ENCODE measurements at places on chromosomes 7 and 10. TPM values are rescaled to one million over a fixed set of nuclear protein-coding genes. Genes with fewer than 3 reads are reported as not detected.

The TCAF2 gene
- 3.0 TPM for total RNA-seq

The ANKRD1 gene
- 350 TPM for total RNA-seq

The PLPP4 gene
- total RNA-seq, result 0.20 TPM

The CPA2 gene
- total RNA-seq, result not detected

The STK31 gene
- 0.22 TPM for total RNA-seq

The GIMAP5 gene
- total RNA-seq, result 435 TPM

The ANXA8L1 gene
- not detected for total RNA-seq

The CYP2C19 gene
- not detected for total RNA-seq

The CCL24 gene
- not detected for total RNA-seq

The CHST3 gene
- total RNA-seq, result 5.4 TPM

The TMEM196 gene
- total RNA-seq, result not detected

- DNase-seq, result peak; percentile 91
Measured at GRCh38 chr7:3194501-3195141, 106.4 kb upstream of the SDK1 start.

DNA sequence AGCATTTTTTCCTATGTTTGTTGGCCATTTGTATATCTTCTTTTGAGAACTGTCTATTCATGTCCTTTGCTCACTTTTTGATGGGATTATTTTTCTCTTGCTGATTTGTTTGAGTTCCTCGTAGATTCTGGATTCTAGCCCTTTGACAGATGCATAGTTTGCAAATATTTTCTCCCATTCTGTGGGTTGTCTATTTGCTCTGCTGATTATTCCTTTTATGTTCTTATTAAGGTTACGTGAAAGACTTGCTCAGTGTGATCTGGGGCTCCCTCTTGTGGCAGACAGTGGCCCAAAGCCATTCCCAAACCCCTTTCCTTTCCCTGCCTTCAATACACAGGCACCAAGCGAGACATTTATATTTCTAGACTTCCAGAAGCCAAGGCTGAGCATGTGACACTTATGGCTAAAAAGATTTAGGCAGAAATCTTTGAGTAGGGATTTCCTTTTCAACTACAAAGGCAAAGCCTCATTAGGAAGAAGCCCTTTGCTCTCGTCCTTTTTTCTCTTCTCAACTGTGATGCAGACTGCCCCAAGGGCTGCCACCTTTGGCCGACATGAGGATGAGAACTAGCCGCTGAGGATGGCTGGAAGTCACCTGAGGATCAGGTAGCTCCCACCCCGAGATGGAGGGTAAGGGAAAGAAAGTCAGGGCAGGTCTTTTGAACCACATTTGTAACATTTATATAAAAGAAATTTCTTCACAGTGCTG lies 23.6 kb downstream of the ST8SIA6 start:
- DNase-seq, result peak; percentile 81

DNA sequence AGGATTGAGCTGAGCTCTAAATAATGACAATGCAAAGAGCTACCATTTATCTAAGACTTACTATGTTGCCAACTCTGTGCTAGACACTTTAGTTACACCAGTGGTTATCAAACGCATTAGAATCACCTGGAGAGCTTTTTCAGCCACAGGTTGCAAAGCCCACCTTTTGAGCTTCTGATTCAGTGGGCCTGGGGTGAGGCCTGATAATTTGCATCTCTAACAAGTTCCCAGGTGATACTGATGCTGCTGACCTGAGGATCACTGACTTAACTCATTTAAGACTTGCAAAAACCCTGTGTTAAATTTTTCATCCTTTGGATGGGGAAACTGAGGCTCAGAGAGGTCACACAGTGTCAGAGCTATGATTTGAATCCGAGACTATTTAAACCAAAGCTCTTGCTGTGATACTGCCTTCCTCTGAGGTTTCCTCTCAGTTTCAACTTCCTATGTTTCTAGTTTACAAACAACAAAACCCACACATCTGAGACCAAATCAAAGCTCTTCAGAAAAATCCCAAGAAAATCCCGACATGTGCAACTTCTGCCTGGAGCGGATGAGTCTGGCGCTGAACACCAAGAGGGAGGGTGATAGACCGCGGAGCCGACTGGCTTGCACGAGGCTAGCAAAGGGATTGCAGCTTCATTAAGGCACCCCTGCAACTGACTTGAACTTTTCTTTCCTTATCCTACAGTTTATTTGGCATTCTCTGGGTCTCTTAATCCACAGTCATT lies 124.9 kb downstream of the CYP26A1 start:
- peak; percentile 15 for DNase-seq

DNA sequence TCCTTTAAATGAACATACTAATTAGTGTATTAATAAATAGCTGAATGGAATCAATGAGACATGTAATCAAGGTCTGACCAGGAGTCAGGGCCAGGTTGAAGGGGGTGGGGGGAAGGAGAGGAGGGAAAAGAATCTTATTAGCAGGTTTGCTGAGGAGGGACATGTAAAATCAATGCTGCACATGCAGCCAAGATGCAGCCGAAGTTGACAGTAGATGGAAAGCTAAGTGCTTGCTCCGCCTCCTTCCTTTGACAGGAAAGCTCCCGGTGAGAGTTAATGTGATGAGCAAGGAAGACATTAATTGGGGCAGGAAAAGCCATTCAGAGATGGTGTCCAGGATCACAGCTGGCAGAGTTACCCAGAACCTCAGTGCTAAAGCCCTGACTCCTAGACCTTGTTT lies 24.4 kb downstream of the PLXNA4 start:
- no peak for DNase-seq

DNA sequence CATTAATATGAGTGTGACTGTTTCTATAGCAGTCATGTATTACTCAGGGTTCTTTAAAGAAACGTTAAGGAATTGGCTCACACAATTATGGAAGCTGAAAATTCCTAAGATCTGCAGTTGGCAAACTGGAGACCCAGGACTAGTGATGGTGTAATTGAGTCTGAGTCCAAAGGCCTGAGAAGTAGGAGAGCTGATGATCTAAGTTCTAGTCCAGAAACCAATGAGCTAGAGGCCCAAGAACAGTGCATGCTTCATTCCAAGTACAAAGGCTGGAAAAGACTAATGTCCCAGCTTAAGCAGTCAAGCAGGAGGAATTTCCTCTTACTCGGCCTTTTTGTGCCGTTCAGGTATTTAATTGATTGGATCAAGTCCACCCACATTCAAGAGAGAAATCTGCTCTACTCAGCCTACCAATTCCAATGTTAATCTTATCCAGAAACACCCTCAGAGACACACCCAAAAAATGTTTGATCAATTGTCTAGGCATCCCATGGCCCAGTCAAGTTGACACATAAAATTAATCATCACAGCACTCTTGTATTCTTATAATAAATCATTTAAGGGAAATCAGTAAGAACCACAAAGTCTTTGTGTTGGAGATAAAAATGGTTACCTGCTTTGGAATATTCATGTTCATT lies 312.1 kb downstream of the PRKG1 start:
- DNase-seq, result no peak

DNA sequence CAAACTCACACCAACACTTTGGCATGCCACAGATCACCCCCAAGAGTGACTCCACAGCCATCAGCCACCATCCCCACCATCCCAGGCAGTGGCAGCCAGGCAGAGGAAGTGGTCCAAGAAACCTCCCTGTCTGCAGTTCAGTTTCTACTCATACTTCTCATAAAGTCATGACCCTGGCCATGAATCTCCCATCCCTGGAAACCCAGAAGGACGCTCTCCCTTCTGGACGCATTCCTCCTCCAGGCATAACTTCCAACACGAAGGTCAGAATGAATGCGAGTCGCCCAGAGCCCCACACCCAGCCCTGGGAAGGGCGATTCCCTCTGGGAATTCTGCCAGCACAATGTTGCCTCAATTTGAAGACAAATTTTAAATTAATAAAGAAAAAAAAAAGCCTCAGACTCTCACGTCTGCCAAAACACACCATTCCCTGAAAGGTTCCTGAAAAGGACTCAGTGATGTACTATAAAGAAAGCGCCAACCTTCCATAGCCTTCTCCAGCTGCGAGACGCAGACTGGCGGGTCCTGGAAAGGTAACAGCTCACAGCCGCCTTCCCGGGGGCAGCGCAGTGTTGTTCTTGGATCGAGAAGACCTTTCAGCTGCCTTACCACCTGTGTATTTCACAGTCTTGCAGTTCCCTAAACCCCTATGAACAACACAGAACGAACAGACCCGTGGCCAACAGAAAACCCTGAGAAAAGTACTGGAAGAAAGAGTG lies 307.6 kb downstream of the FRMD4A start:
- DNase-seq, result no peak

DNA sequence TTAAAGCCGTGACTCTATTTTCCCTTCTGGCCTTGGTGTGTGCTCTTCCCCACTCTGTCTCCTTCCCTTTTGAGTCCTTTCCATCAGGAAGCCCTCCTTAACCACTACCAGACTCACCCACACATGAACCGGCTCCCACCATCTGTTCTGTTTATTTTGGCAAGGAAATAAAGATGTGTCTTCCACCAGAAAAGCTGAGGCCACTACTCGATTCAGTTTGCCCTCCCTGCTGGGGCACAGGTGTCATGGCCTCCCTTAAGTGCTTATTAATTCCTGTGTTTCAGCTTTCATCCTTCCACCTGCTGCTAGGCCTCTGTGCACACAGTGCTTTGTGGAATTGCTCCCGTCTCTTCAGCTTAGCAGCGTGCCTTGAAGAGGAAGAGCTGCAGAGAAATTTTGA lies 16.7 kb downstream of the POR start:
- no peak for DNase-seq

DNA sequence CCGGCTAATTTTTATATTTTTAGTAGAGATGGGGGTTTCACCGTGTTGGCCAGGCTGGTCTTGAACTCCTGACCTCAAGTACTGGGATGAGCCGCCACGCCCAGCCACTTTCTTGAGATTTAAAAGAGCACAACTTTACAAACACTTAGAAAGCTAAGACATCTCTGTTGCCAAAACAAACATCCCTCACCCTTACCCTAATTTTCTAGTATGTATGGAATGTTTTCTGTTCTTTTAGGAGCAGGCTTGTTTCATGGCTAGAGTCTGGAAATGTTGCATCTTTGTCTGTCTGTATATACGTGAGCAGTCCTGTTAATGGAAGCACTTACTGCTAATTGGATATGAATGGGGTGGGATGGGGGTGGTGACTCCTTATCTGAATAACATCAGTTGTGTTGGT lies 2.9 kb downstream of the OLAH start:
- no peak for DNase-seq

GRCh38 chr10:97336006-97336405 lies 1.5 kb upstream of the FRAT2 start:
- DNase-seq, result no peak

DNA sequence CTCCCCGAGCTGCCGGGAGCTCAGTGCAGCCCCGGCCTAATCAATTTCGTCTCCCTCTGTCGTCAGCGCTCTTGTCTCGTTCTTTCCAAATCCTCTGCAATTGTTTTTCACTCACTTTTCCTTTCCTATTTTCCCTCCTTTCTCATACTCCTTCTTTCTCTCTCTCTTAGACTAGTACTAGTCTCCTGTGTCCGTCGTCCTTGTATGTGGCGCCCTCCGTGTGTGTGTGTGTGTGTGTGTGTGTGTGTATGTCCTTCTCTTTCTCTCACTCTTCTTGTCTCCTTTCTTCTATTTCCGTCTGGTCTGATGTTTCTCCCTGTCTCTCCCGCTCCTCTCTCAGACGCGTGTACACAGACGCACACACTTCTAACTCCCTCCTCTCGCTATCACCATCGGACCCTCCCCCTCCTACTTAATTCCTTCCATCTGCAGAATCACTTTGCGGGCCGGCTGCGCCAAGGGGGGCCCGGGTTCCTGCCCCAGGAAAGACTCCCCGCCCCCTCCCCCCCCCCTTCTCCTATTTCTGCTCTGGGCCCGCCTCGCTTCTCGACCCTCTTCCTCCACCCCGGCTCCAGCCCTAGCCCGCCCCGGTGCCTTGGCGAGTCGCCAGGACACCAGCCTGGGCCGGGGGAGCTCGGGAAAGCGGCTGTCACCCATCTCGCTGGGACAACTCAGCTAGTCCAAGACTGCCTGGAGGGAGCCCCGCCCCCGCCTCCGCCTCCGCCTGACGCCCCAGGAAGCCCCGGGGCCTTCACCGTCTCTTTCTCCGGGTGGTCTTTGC lies 743 bp upstream of the ZCCHC24 start:
- no peak for DNase-seq

DNA sequence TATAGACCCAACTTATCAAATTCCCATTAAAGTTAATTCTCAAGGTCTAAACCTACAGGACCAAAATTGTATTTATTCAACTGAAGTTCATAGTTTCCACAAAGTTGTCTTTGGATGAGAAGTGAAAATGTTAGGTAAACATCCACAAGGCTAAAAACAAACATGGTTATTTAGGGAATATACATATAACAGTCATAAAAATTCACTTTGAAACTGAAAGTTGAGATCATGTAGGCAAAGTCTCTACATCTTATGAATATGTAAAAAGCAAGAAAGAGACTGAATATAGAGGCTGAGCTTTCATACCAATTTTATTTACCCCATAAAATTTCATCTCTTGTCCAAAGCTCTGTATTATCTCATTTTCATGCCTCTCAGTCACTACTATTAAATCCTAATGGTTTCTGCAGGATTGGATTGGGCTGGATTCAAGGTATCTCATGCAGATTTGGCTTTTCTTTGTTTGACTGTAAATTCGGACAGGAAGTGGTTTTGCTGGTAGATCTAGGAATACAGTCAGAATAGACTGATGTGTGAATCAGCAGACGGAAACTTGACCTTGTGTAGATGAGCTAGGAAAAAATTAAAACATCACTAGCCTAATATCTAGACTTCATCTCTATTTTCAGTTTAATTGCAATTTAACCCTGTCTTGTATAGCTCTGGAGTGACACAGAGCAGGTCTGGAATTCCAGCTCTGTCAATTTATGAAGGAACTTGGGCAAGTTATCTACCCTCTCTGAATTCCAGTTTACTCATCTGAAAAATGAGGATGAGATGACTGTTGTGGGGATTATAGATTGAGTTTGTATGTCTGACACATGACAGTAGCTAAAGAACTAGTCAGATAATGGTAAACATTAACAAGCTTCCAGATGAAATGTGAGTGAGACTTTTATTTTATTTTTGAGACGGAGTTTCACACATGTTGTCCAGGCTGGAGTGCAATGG lies 27.3 kb upstream of the SKAP2 start:
- DNase-seq, result peak; percentile 2

DNA sequence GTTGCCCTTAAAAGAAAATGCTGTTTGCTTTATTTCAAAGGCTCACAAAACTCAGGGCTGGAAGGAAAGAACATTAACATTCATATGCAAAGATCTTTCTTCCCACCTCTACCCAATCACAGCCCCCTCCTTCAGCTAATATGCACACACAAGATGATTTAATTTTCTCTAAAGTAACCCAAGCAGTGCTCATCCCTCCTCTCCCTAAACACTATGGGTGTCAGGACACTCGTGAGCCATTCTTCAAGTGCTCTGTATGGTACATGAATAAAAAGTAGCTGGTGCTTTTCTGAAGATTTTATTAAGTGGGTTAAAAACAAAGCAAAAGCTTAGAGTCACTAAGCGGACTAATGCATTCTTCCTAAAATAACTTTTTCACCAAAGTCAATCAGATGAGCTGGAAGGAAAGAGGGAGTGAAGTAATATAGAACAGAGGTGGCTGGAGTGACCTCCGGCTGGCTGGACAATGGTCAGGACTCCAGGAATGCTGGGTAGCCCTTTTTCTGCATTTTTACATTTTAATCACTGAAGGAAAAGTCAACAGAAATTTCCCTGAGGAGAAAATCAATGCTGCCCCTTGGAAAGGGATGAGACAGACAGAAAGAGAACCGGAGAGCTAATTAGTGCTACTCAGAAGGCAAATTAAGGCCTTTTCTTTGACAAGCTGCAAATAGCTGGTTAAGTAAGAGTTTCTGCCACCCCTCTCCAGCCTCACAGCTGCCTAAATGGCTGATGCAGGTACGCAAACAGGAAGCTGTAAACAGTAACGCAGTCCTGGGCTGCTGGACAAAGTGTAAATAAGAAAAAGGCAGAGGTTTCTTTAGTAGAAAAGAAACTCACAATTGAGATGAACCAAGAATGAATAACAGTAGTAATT lies 6.6 kb downstream of the DGKI start:
- no peak for DNase-seq

- peak; percentile 91 for DNase-seq
Measured at GRCh38 chr10:29636178-29636577, 1.4 kb upstream of the SVIL start.

Measured in lung microvascular endothelial cell (primary cell).